ENCODE measurements at places on chromosomes 11 and 22. TPM values are rescaled to one million over a fixed set of nuclear protein-coding genes. Genes with fewer than 3 reads are reported as not detected.
A peak's percentile ranks its signal among the peaks of the same experiment; 100 is the strongest.

GRCh38 chr11:41935241-41935640, 475.8 kb upstream of the LRRC4C start:
- no peak for DNase-seq

DNA sequence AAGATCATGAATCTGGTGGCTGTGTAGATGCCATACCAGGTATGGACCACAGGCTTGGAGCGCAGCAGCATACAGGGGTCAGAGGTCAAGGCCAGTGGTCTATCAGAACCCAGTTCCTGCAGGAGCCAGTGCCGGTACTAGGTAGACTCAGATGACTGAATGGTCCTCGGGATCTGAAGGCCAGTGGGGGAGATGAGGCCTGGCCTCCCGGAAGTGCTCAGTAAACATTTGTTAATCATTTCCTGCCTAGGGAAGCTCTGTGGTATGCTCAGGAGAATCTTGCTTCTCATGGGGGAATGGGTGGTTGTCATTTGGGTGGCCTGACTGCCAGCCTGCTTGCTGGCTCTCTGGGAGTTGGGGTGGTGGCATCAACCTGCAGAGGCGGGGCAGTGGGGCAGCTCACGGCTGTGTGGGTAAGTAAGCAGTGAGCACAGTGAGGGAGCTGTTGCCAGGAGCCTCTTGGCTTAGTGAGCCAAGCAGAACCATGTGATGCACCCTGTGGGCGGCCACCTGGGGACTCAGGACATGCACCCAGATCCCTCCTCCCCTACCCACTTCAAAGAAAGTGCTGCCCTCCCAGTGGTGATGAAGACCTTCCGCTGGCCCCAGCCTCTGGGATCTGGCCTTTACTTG, 33.0 kb downstream of the PTPRJ start:
- DNase-seq: no peak

- DNase-seq: no peak
These were observed 207.5 kb downstream of the CTTN start for GRCh38 chr11:70605846-70606245.

- no peak for DNase-seq
These were observed 12.3 kb downstream of the TSKU start for GRCh38 chr11:76795290-76795935.

- no peak for DNase-seq
These were observed 77.7 kb upstream of the B3GAT1 start for GRCh38 chr11:134489728-134490127.

GRCh38 chr11:31655483-31655882, 145.9 kb downstream of the ELP4 start:
- DNase-seq: no peak

DNA sequence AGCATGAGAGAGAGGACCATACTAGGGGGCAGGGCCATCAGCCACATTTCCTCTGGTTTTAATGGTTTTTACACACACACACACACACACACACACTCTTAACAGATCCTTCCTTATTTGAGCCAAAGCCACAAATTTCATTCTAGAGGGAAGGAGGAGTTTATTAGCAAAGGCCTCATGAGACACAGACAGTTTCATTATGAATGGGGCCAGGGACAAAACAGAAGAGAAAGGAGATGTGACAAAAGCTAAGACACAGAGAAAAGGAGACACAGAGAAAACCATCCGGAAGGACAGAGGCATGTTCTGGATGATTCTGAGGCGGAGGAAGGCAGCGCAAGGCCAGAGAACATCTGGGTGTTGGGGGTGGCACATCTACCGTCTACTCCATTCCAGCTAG, 32.2 kb upstream of the ARFGAP3 start:
- DNase-seq: no peak

DNA sequence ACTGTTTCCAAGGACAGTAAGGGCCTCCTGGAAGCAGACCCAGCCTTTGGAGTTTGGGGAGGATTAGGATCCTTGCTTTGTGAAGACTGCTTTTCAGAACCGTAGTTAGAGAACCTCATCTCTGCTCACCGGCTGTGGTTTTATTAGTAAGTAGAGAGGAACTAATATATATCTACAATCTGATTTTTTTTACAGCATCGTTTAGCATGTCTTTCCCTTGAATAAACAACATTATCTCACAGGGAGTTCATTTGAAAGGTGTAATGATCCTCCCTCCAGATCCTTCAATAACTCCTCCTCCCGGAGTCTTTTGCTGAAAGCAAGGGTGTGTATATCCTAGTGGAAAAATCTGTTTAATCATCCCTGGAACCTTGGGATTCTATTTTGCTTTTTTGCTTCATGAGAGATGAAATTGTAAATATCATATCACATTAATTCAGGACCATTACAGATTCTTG, 132.7 kb downstream of the DBX1 start:
- DNase-seq: no peak

GRCh38 chr22:50481440-50482106, at the start of gene ADM2:
Gene ADM2, plus strand, starts transcription at chr22:50481543. Its CDS starts 305 bp downstream, at chr22:50481848.
- no peak for DNase-seq

GRCh38 chr22:43174941-43175531, 11.9 kb downstream of the TTLL12 start:
- no peak for DNase-seq

- no peak for DNase-seq
These were observed 871 bp downstream of the SLC35E4 start for GRCh38 chr22:30636226-30637077.

DNA sequence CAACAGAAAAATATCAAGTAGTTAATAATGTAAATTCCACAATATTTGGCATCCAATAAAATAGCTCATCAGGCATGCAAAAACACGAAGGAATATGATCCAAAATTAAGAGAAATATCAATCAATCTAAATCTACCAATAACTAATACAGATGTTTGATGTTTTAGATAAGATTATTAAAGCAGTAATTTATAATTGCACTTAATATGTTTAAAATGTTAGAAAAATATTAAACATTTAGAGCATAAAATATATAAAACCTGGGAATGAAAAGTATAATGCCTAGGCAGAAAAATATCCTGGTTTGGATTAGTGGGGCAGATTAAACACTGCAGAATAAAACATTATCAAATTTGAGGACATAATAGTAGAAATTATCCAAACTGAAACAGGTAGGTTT, 879.9 kb downstream of the FAM181B start:
- no peak for DNase-seq

GRCh38 chr11:66176650-66177049, 91.8 kb upstream of the RAB1B start:
- no peak for DNase-seq

DNA sequence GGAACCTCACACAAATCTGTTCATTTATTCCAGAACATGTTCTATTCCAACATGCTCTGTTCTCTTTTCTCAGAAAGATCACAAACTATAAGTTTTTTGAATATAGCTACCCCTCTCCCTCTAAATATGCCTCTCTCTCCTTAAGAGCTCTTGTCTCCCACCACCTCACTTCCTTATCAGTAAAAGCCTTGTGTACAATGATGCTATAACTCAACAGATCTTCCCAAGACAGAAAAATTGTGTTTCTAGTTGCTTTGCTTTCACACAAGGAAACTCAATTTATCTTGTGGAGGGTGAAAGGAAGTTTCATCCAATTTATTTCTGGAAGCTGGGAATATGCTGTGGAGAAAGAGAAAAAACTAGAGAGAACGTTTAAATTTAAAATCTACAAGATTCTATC, 64.4 kb downstream of the FAM76B start:
- no peak for DNase-seq

GRCh38 chr22:37303821-37304274, 21.5 kb downstream of the CYTH4 start:
- peak; percentile 23 for DNase-seq

- no peak for DNase-seq
These were observed 1.9 kb upstream of the SSTR3 start for GRCh38 chr22:37213941-37214730.

The OR8A1 gene
- total RNA-seq: not detected

The SEC14L3 gene
- total RNA-seq: not detected

The OR5P2 gene
- total RNA-seq: not detected

The C22orf31 gene
- not detected for total RNA-seq

The OLFML1 gene
- not detected for total RNA-seq

Measured in glomerular endothelial cell (primary cell).